ENCODE measurements at places on chromosomes 1 and 21.
A peak's percentile ranks its signal among the peaks of the same experiment; 100 is the strongest.

DNA sequence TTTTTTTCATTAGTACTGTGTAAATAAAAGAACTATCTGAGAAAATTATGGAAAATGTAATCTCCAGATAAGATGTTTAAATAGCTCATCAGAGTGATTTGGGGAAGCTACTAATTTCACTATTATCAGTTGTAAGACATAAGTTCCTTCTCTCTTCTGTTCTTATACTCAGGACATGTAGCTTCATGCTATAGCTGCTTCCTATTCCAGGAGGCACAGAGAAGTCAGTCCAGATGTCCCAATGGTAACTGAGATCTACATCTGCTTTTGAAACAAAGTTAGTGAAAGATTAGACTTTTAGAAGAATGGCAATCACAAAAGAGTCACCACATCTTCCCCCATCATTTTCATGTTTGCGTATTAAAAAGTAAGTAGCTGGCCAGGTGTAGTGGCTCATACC, 5.6 kb downstream of the MAP3K21 start:
- DNase-seq: no peak

GRCh38 chr1:205991237-205991636, 12.0 kb downstream of the RAB7B start:
- DNase-seq: peak; percentile 21

- DNase-seq: no peak
These were observed 11.0 kb downstream of the AGTRAP start for GRCh38 chr1:11746795-11747487.

- DNase-seq: peak; percentile 56
These were observed at the start of gene LGALS8 for GRCh38 chr1:236523704-236524141. TSS of gene LGALS8 (plus strand) at chr1:236523982. CDS start at chr1:236526071, 2,089 bp downstream.

DNA sequence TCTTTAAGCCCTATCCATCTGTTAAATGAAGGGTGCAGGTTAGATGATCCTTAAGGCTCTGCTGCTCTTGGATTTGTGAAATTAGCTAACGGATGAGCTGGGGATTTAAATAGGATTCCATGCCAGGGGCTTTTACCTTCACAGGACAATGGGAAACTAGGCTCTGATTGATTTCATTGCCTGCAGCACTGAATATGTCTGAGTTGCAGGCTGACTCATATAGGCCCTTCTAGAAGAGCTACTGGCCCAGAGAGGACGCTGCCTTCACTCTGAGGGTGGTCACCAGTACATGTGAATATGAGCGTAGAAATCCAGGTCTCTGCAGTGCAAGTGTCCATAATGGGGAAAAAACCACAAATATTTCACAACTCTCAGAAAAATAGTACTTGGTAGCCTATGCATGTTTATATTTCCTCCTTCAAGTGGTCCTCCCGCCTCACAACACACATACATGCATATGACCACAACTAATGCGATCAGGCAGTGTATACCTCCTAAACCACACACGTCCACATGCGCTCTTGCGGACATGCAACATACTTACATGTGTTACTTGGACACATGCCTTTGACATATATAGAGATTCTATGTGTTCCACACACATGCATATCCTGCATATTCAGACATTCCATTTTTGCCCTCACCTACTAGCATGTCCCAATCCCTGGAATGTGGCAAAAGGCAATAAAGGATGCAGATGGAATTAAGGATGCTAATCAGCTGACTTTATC, 233.8 kb upstream of the JUN start:
- no peak for DNase-seq

DNA sequence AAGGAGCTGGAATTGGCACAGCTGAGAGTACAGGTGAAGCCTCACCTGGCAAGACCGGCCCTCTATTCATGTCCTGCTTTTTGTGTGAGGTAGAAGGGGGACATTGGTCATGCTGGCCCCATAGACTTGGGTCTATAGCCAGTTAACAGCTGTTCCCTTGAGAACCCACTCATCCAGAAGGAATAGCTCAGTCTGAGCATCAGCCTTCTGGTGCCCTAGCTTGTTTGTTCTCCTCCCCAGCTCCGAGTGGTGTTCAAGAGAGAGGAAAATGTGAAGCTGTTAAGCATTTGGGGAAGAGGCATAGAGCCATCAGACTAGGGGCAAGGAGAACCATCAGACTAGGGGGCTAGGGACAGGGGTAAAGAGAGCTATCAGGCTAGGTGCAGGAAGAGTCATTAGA, 290.9 kb downstream of the SIPA1L2 start:
- no peak for DNase-seq

DNA sequence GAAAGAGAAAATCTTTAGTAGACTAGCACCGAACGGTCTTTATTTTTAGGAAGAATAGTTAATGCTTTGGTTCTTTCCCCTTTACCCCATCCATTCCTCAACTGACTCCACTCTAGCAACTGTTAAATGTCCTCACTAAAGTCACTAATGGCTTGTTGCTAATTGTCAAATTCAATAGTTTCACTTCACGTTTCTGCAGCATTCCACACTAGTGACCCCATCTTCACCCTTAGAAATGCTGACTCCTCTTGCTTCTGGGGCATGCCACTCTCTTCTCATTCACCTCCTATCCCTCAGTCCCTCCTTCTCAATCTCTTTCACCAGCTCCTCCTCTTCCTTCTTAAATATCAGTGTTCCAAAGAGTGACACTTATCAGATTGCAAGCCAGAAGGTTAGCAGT, 19.4 kb upstream of the CADM3 start:
- DNase-seq: no peak

DNA sequence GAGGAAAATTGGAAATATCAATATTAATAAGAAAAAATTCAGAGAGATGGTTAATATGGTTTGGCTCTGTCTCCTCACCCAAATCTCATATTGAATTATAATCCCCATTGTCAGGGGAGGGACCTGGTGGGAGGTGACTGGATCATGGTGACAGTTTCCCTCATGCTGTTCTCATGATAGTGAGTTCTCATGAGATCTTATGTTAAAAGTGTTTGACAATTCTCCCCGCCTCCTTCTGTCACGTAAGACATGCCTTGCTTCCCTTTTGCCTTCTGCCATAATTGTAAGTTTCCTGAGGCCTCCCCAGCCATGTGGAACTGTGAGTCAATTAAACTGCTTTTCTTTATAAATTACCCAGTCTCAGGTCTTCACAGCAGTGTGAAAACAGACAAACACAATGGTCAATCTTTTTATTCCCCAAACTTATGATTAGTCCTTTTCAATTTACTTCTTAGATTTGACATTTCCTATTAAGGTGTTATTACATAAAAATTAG, 11.0 kb downstream of the EGLN1 start:
- no peak for DNase-seq

- no peak for DNase-seq
These were observed 23.6 kb downstream of the VAMP4 start for GRCh38 chr1:171718216-171718615.

- DNase-seq: peak; percentile 33
These were observed 16.5 kb upstream of the AGTRAP start for GRCh38 chr1:11719313-11720032.

- no peak for DNase-seq
These were observed 13.8 kb downstream of the LRRC39 start for GRCh38 chr1:100164216-100164615.

GRCh38 chr1:180229483-180230415, at the start of gene LHX4:
TSS of gene LHX4 (plus strand) at chr1:180230264. CDS start at chr1:180230530, 266 bp downstream.
- DNase-seq: peak; percentile 44

- no peak for DNase-seq
These were observed 12.1 kb downstream of the OSBPL9 start for GRCh38 chr1:51628715-51629590.

GRCh38 chr1:154328318-154329151, 3.2 kb downstream of the ATP8B2 start:
- no peak for DNase-seq

GRCh38 chr1:30868833-30869435, 39.6 kb downstream of the SDC3 start:
- no peak for DNase-seq

- no peak for DNase-seq
These were observed 711 bp downstream of the TRNP1 start for GRCh38 chr1:26994020-26994786.

DNA sequence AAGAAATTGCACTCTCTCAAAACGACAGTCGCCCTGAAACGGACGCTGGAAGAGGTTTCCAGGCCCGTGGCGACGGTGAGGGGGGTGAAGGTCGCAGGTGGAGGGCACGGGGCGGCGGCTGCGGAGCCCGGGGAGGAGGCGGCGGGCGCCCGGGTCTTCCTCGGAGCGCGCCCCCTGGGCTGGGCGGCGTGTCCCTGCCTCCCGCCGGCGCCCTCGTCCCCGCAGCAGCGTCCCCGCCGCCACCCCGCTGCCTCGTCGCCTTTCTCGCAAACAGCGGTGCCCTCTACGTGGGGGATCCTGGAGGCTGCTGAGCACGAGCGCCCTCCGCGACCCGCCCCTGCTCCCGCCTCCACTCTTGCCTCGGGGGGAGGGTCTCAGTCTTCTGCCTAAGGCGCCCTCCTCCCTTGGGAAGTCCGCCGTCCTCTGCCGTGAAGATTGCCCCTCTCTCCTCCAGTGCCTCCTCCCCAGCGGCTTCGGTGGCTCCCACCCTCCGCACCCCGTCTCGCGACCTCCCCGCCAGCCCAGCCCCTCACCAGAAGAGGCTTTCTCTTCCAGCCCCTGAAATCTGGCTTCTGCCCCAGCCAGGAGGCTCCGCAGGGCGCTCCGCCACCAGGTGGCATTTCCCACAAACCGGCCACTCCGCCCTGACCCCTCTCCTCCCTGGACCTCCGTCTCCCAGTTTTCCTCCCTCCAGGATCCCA, 227.4 kb downstream of the SDCCAG8 start:
- no peak for DNase-seq

- DNase-seq: no peak
These were observed 21.0 kb downstream of the CLCA4 start for GRCh38 chr1:86567878-86568277.

- DNase-seq: no peak
These were observed 10.4 kb downstream of the TFF2 start for GRCh38 chr21:42340187-42341050.

GRCh38 chr21:31987696-31988095, 114.9 kb downstream of the HUNK start:
- DNase-seq: no peak

GRCh38 chr1:147235822-147236221, 6.7 kb upstream of the CHD1L start:
- DNase-seq: no peak

DNA sequence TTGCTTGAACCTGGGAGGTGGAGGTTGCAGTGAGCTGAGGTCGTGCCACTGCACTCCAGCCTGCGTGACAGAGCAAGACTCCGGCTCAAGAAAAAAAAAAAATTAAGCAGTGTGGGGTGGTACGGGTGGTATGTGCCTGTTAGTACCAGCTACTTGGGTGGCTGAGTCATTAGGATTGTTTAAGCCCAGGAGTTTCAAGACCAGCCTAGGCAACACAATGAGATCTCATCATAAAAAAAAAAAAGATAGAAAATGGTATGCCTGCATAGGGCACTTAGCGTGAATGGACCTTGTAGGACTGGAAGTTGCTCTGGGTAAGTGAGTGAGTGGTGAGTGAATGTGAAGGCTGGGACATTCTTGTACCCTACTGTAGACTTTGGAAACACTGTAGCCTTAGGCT, 37.0 kb downstream of the TBCE start:
- DNase-seq: peak; percentile 45

DNA sequence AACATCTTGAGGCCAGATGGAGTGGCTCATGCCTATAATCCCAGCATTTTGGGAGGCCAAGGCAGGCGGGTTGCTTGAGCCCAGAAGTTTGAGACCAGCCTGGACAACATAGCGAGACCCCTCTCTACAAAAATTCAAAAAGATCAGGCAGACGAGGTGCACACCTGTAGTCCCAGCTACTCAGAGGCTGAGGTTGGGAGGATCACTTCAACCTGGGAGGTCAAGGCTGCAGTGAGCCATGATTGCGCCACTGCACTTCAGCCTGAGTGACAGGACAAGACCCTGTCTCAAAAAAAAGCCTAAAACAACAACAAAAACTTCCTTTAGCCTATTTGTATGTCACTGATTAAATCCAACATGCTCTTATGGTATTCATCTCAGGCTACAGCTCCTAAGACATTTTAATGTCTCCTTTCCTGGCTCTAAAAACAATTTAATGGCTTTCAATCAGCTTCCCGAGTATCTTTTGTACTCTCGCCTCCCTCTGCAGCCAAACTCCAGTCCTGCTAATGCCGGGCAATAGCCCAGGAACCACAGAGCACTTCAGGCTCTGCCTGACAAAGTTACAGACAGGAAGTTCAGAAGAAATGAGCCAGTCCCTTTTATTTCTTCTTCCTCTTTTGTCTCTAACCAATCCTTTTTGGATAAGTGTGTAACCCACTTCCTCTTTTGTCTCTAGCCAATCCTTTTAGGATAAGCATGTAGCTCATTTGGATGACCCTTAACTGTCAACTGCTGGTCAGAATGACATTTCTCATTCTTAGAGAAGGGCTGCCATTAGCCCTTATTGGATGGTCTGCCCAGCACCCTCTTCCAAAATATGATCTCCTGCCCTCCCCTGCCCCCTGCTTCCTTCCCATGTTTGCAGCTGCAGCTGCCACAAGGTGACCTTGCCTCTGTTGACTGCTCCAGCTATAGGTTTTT, 6.6 kb upstream of the DOP1B start:
- no peak for DNase-seq

DNA sequence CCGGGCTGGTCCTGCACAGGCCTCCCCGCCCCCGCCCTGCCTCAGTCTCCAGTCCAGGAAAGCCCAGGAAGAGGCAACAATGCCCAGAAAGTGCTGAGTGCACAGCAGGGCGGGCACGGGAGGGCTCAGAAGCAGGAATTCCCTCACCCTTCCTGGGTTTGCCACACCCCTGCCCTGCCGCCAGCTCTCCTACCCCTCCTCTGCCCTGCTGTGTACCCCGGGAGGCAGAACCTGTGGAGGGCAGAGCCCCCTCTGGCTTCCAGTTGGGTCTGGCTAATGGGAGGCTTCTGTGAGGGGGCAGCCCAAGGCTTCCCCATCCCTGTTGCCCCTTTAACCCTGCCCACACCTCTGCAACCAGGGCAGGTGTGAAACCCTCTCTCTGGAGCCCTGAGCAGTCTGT, 47.5 kb upstream of the CSF3R start:
- no peak for DNase-seq

DNA sequence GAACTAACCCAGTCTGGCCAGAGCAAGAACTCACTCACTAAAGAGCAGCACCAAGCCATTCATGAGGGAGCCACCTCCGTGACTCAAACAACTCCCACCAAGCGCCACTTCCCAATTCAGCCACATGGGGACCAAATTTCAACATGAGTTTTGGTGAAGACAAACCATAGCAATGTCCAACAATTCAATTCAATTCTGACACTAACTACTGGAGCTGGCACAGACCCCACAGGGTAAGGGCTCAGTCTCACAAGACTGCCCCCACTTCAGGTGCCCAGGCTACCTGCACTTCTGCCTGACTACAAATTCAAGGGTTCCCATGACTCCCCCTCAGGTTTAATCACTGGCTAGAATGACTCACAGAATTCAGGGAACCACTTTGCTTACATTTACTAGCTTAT, 48.8 kb upstream of the RAP1A start:
- DNase-seq: no peak

GRCh38 chr21:41768437-41769042, 1.7 kb upstream of the RIPK4 start:
- peak; percentile 96 for DNase-seq

GRCh38 chr1:211305044-211305443, 21.6 kb upstream of the TRAF5 start:
- no peak for DNase-seq

- peak; percentile 76 for DNase-seq
These were observed 45.3 kb downstream of the TARBP1 start for GRCh38 chr1:234433563-234434285.
